Umbilical cord (tissue), 2 donors: ENCODE measurements at places on chromosomes 2 and 18. TPM values are rescaled to one million over a fixed set of nuclear protein-coding genes. Genes with fewer than 3 reads are reported as not detected.

The RAB6D gene
- total RNA-seq: 3.6 TPM

The CPLX4 gene
- total RNA-seq: 2.4 TPM

The LIMS2 gene
- total RNA-seq: 30.6 TPM

The GREB1 gene
- 11.1 TPM for total RNA-seq

The TLX2 gene
- not detected for total RNA-seq

The POMC gene
- total RNA-seq: 0.72 TPM

The MARS2 gene
- 8.7 TPM for total RNA-seq

The C2orf15 gene
- total RNA-seq: 1.7 TPM

The SOX11 gene
- total RNA-seq: 10.1 TPM

The PPM1G gene
- 28.2 TPM for total RNA-seq

The UGT1A8 gene
- 6.5 TPM for total RNA-seq

The STARD7 gene
- 42.1 TPM for total RNA-seq

The COL5A2 gene
- total RNA-seq: 2,163 TPM

The CLEC4F gene
- total RNA-seq: not detected

The ACADL gene
- total RNA-seq: 6.0 TPM

The AMER3 gene
- total RNA-seq: 1.2 TPM

The ASB18 gene
- total RNA-seq: 2.2 TPM

The TNFAIP6 gene
- total RNA-seq: 13.7 TPM

The NOSTRIN gene
- total RNA-seq: 22.9 TPM

The NCK2 gene
- 42.4 TPM for total RNA-seq

The CCDC68 gene
- total RNA-seq: 7.0 TPM

The TUBB8B gene
- not detected for total RNA-seq

The CCT7 gene
- total RNA-seq: 111 TPM

The TUBA3E gene
- not detected for total RNA-seq

The TNS1 gene
- 255 TPM for total RNA-seq

The EPB41L3 gene
- total RNA-seq: 68.9 TPM

The LIMS3 gene
- total RNA-seq: not detected

The SKA1 gene
- 2.9 TPM for total RNA-seq

The BOK gene
- 37.8 TPM for total RNA-seq

The CHRNG gene
- total RNA-seq: not detected

The HPCAL1 gene
- total RNA-seq: 7.9 TPM

The GKN1 gene
- total RNA-seq: not detected

The WNT6 gene
- 3.9 TPM for total RNA-seq

The SIX3 gene
- not detected for total RNA-seq

The RGPD6 gene
- total RNA-seq: 109 TPM

The RAB6C gene
- total RNA-seq: 1.9 TPM

The PID1 gene
- 29.1 TPM for total RNA-seq

The PREB gene
- 20.2 TPM for total RNA-seq

The RFTN2 gene
- 18.1 TPM for total RNA-seq

The UCN gene
- total RNA-seq: 1.4 TPM

The CEP76 gene
- total RNA-seq: 5.8 TPM

The CD8A gene
- total RNA-seq: 10.6 TPM

The RNU2-63P gene
- total RNA-seq: not detected

The ASTL gene
- 1.4 TPM for total RNA-seq

The SLC5A6 gene
- 13.0 TPM for total RNA-seq
